ENCODE measurements at places on chromosomes 11 and 22. TPM values are rescaled to one million over a fixed set of nuclear protein-coding genes. Genes with fewer than 3 reads are reported as not detected.
A peak's percentile ranks its signal among the peaks of the same experiment; 100 is the strongest.

- DNase-seq, result no peak
These were observed 89.2 kb downstream of the GALNT18 start for GRCh38 chr11:11532574-11532973.

The MAPK8IP2 gene
- 18.8 TPM for total RNA-seq

GRCh38 chr22:35102663-35103062, 36.7 kb downstream of the ISX start:
- no peak for DNase-seq

The CST6 gene
- total RNA-seq, result not detected

DNA sequence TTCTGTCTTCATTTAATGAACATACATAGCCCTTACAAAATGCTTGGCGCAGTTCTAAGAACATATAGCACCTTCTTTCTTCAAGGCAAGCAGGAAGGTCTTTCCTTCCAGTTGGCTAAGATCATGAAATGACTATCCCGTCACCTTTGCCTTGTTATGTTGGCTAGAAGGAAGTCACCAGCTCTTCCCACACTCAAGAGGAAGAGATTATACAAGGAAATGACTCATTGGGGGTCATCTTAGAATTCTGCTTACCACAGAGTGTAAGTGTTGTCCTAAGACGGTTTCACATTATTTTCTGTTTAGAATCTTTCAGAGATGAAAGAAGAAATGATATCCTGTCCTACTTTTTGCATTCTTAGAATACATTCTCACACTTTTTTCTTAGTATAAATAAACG, 808.0 kb upstream of the LUZP2 start:
- DNase-seq, result no peak

The KDELR3 gene
- 61.9 TPM for total RNA-seq

DNA sequence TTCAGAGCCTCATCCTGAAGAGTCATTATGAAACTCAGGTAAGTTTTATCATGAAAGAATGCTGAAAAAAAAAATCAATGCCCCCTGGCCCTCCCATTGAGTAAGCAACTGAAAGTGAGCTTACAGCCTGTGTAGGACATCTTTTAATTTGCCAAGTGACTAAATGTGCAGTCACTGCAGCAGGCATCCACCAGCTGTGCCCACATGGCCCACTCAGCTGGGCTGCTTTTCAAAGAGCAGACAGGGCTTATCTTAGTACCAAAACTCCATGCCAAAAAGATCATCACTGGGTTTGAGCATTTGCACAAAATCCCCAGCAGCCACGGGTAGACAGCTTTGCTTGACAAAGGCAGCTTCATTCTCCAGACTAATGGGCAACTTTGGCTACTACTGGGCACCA, 709.7 kb downstream of the NTM start:
- no peak for DNase-seq

- no peak for DNase-seq
These were observed 1115.6 kb upstream of the CNTN5 start for GRCh38 chr11:97905101-97905500.

DNA sequence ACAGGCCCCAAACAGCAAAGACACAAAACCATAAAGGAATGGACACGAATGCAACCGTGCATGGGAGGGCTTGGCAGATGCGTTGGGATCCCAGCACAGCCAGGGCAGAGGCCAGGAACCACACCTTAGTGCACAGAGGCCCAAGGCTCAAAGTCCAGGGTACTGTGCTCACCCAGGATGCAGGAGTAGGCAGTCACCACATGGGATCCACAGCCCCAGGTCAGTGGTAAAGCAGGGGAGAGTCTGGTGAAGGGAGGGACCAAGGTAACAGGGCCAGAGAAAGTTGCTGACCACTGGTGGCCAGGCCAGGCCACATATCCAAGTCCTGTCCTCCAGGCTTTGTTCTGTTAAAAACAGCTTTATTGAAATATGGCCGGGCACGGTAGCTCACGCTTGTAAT, 6.5 kb upstream of the CERK start:
- DNase-seq, result no peak

GRCh38 chr11:78828676-78829075, 254.0 kb upstream of the NARS2 start:
- no peak for DNase-seq

- no peak for DNase-seq
These were observed 77.3 kb upstream of the NECTIN1 start for GRCh38 chr11:119806064-119806915.

GRCh38 chr11:12827929-12828812, 153.9 kb downstream of the TEAD1 start:
- peak; percentile 99 for DNase-seq

DNA sequence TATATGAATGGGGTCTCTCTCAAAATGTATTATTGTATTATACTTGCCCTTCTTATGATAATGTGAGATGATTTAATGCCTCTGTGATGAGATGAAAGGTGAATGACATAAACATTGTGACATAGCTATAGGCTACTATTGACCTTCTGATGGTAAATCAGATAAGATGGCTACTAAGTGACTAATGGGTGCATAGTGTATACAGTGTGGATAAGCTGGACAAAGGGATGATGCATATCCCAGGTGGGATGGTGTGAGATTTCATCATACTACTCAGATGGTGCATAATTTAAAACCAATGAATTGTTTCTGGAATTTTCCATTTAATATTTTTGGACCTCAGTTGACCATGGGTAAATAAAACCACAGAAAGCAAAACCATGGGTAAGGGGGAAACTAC, 243.5 kb downstream of the SBF2 start:
- no peak for DNase-seq

The IGLL1 gene
- total RNA-seq, result not detected

All from SK-MEL-5 (cell line).